ENCODE measurements at places on chromosomes 6 and 20.

- DNase-seq, result no peak
Observed at GRCh38 chr6:12114055-12114503, 102.0 kb downstream of the HIVEP1 start.

DNA sequence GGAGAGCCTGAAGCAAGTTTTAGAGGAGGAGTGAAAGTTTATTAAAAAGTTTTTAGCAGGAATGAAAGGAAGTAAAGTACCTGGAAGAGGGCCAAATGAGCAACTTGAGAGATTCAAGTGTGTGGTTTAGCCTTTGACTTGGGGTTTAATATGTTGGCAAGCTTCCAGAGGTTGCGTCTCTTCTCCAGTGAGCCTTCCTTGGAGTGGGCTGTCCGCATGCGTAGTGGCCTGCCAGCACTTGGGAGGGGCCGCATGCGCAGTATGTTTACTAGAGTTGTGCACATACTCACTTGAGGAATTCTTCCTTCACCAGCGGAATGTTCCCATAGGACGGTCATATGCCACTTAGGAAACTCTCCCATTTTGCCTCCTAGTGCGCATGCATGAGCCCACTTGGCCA, 235.2 kb downstream of the ALDH8A1 start:
- no peak for DNase-seq

GRCh38 chr6:169420912-169421543, 167.4 kb upstream of the THBS2 start:
- no peak for DNase-seq

GRCh38 chr6:130473886-130474285, 108.1 kb downstream of the TMEM200A start:
- DNase-seq, result peak; percentile 65

GRCh38 chr6:156859686-156860085, 82.5 kb downstream of the ARID1B start:
- no peak for DNase-seq

Data from AG09309 (cell line).